ENCODE measurements at places on chromosomes 12 and 14.

- DNase-seq: no peak
These were observed 47.2 kb downstream of the PLCZ1 start for GRCh38 chr12:18690653-18691052.

DNA sequence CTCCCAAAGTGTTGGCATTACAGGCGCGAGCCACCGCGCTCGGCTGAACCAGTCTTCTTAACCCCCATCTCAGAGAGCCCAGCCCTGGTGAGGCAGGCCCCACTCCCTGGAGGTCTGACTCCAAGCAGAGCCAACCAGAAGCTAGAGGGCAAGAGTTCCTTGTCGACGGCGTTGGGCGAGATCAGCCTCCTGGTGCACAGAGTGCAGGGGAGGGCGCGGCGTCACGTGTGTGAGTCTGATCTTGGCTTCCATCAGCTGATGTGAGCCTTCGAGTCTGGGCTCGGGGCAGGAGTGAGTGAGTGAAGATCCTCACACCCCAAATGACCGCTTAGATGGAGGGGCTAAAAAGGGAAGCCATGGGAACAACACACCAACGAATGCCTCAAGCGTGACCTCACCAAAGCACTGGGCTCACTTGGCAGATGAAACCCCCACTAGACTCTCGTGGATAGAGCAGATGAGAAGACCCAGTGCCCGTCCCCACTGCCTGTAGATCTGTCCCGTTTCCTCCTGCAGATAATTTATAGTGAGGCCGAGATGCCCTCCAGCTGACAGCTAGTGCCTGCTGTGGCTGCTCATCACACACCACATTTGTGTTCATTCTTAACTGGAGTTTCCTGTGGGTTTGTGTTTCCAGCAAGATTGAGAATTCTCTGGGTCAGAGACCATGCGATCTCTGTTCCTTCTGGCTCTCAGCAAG lies 28.6 kb upstream of the ADGRD1 start:
- DNase-seq: no peak

- DNase-seq: no peak
These were observed 66.0 kb upstream of the ACTN1 start for GRCh38 chr14:69044965-69045555.

DNA sequence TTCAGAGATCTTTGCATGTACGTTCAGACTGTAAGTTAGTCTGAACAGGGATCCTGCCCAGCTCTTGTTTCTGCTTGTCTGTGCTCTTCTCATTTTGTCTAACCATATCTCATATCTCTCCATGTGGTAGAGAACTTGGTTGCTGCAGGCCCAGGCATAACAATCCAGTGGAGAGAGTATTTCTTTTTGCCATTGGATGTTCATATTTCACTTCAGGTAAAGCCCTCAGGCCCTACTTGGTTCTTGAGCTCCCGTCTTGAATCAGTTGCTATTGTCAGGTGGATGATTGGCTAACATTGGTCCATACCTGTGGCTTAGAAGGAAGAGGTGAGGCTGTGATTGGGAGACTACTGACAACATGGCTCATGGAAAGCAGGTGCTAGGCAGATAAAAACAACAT lies 357.7 kb upstream of the FLRT2 start:
- DNase-seq: no peak

DNA sequence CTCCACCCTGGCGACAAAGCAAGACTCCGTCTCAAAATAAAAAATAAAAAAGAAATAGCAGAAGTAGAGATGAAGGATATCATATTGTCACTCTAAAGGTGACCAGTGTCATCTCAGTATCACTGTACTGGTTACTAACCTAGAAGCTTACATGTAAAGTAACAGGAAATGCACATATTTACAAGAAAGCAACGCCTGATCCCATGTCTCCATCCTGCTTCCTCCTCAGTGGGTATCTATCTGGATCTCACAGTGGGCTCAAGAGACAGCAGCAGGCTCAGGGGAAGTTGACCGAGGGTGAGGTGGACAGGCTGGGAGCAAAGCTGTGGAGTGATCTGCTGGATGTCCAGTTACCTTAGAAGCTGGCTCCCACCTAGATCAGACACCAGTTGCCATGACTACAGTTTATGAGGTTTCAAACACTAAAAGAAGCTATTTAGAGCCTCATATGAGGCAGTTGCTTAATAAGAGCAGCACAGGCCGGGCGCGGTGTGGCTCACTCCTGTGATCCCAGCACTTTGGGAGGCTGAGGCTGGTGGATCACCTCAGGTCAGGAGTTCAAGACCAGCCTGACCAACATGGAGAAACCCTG lies 10.5 kb downstream of the MTRFR start:
- DNase-seq: no peak

DNA sequence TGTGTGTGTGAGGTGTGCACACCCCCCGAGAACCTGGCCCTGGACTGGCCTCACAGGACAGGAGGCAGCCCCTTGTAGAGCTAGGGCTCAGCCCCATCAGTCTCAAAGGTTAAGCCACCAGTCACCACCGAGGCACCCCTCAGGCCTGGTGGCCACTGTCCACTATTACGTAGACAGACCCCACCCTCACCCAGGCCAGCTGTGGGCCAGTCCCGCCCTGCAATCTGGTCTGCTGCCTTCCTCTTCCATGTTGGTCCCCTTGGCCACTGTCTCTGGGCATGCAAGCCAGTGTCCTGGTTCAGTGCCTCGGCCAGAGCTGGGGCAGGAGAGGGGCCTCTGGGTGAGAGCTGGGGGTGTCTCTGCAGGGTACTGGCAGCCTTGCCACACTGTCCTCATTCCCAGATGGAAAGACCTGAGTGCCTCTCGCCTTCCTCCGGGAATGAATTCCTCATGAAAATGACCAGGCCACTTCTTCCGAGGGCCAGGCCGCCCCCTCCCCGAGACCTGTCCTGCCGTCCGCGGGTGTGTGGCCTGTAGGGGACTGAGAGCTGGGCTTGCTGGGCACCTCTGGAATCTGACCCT lies 897 bp upstream of the TEX22 start:
- no peak for DNase-seq

- DNase-seq: no peak
These were observed 9.5 kb upstream of the TAS2R20 start for GRCh38 chr12:11007608-11008007.

DNA sequence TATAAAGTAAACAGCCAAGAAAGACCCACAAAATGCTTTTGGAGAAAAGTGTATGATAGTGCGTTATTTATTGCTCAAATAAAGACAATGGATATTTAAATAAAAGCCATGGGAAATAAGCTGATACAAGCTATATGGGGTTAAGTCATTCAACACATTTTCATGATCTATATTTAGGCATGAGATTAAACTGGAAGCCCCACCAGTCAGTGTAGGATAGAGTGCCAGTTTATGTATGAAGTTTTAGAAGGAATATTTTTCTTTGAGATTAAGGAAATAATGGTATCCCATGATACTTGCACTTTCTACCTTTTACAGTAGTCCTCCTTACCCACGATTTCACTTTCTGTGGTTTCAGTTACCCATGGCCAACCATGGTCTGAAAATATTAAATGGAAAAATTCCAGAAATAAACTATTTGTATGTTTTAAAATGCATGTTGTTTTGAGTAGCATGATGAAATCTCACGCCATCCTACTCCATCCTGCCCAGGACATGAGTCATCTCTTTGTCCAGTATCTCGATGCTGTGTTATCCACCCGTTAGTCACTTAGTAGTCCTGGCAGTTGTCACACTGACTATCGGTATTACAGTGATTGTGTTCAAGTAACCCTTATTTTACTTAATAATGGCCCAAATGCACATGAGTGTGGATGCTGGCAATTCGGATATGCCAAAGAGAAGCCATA lies 22.3 kb downstream of the SYT1 start:
- DNase-seq: no peak

GRCh38 chr14:85248881-85249635 lies 280.9 kb upstream of the FLRT2 start:
- no peak for DNase-seq

DNA sequence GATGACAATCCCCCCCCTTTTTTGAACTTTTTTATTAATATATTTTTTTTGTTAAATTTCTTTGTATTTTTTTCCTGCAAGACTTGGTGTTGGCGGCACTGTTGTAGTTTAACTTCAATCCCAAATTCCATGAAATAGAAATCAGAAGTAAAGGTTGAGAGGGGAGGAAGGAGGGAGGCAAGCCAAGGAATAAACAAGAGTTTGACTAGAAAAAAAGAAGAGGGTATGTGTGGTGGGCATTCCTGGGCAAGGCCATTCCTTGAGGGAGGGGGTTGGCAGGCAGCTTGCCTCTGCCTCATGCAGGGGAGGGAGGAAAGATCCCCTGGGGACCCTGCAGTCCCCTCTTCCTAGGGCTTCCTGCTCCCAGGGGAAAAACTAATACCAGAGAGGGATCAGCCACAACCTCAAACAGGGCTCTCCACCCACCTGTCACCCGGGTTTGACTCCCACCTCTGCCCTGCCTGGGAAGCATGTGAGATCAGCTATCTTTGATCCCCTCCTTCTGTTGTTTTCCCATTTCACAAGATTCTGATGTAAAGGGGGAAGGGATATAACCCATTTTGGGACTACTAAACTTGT lies 519 bp upstream of the AP1G2 start:
- DNase-seq: no peak

GRCh38 chr12:113413488-113413939 lies 8.7 kb upstream of the SDSL start:
- DNase-seq: peak; percentile 57

GRCh38 chr14:99549684-99550083 lies 54.3 kb downstream of the CCDC85C start:
- no peak for DNase-seq

- no peak for DNase-seq
These were observed 15.3 kb upstream of the PELI2 start for GRCh38 chr14:56102941-56103340.

DNA sequence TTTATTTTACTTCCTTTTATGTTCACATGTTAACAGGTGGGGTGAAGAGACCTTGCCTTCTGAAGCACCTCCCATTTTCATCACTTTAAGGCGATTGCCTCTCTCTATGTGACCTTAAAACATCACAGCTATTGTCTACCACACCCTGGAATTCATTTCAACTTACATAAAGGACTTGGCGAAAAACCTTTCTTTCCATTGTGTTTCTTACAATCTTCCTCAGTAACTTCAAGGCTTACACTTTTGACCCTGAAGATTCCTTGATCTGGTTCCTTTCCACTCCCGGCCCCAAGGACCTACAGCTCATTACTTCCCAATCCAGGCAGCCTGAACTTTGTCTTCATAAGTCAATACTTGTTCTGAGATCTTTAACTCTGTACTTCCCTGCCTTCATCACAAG lies 443.3 kb downstream of the ADAMTS20 start:
- DNase-seq: no peak

DNA sequence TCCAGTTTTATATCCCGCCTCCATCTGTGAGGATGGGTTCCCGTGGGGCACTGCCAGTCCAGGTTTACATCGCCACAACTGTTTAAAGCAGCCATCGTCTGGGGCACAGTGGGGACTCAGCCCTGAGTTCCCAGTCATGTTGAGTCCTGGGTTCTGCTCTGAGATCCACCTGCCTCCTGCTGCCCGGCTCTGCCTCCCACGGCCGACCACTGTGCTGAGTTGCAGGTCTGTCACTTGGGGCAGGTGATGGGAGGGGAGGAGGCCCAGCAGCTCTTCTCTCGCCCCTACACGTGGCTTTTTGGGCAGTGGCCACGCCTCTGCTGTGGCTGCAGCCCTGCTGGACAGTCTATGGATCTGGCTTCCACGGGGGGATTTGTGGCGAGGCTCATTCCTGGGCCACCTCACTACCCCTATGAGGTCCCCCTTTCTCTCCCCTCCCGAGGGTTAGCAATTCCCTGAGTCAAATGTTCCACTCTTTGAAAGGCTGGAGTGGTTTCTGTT lies 143.0 kb downstream of the ADGRD1 start:
- DNase-seq: no peak

DNA sequence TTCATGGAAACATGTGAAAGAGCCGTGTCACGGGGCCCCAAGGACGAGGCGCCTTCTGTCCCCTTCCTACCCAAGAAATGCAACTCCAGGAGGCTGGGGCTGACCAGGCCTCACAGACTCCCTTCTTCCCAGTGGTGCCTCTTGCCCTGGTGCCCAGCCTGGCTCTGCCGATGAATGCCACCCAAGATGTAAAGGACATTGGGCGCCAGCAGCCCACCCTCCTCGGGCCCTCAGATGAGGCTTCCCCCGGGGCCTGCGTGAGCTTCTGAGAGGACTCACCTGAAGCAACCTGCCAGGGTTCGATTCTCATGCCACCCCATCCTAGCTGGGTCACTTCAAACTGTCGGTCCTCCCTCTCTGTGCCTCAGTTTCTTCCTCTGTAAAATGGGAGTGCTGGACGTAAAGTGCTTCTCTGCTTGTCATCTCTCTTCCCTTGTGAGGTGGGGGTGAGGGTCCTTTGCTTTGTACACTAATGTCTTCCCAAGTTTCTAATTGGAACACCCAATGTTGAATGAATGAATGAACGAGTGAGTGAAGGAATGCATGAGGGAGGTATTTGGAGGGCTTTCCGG lies 10.8 kb downstream of the FAM222A start:
- DNase-seq: no peak

- DNase-seq: no peak
These were observed 84.1 kb upstream of the ZDHHC17 start for GRCh38 chr12:76679778-76680177.

- peak; percentile 89 for DNase-seq
These were observed 836 bp downstream of the EVL start for GRCh38 chr14:100065942-100066574.

DNA sequence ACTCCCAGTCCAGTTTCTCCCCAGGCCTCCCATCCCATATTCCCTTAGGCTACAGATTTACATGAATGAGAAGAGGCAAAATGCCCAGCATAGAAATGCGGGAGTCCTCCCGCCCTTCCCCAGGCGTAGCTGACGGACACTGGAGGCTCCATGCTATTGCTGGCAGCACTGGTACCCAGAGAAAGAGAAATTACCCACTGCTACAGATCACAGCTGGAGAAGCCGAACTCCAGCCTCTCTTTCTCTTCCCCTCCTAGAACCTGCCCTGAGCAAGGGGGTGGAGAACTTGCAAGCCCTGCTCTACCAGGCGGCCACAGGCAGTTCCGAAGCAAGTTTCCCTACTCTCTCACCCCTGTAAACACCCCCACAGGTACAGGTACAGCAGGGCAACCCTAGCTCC lies 3.6 kb downstream of the LTBR start:
- no peak for DNase-seq

GRCh38 chr12:85979641-85980040 lies 105.5 kb downstream of the NTS start:
- DNase-seq: no peak

DNA sequence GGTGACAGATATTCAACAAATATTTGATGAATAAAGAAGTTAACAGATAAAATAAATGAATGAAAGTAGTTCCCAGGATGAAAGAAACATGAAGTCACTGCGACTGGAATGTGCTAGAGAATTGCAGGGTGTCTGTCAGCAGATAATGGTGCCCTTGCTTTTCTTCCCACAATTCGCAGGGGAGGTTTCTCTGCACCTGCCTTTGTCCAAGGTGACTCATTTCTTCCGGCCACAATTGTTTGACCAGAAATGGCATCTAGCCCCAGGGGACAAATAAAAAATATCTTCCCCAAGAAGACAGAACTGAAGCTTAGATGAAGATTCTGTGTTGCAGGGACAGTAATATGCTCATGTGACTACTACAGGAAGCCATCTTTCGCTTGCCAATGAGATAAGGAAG lies 316.1 kb upstream of the TBX3 start:
- DNase-seq: no peak

- peak; percentile 69 for DNase-seq
These were observed 61.8 kb downstream of the GLT1D1 start for GRCh38 chr12:128914908-128915563.

GRCh38 chr14:76432827-76433752 lies 57.2 kb downstream of the ESRRB start:
- no peak for DNase-seq
